ENCODE measurements at places on chromosomes 16 and 17.

GRCh38 chr17:17535957-17536356 is 39.8 kb upstream of the RASD1 start:
- DNase-seq, result no peak

DNA sequence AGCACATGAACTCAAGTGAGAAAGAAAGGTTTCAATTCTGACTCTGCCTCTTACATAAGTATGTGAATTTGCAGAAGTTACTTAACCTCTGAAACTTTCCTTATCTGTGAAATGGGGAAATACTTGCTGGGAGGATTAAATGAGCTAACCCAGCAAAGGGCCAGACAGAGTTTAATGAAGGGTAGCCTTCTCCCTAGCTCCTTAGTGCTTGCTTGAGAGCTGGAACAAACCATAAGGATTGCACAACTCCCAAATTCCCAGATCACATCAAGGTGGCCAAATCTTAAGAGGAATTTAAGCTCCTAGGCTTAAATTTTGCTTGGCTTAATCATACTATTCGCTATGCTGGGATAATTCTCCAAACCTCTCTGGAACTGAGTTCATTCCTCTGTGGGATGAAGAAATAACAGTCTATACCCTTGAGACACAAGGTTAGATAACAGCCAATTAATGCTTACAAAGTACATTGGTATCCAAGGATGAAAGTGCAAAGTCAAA is 11.8 kb upstream of the WSB1 start:
- no peak for DNase-seq

GRCh38 chr17:50484386-50485155 is 5.9 kb downstream of the RSAD1 start:
- no peak for DNase-seq

- DNase-seq, result no peak
Observed at GRCh38 chr16:66127459-66128370, 238.8 kb upstream of the CDH5 start.

DNA sequence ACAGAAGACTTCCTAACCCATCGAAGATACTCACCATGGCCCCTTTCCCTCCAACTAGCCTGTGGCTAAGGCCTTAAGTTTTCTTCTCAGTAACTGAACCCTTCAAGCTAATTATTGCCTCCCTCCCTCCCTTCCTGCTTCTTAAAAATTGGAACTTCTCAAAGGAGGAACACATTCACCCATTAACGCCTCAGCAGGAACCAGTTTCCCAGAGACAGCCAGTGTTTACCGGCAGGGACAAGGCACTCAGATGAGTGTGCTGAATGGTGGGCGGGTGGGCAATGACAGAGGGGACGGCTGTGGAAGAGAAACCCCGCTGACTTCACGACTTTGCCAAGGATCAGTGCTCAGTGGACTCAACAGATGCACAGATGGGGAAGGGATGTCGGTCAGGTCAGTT is 20.3 kb downstream of the PITPNA start:
- no peak for DNase-seq

- peak; percentile 53 for DNase-seq
Observed at GRCh38 chr16:57736419-57737351, 1.1 kb downstream of the KATNB1 start.

GRCh38 chr17:50465635-50466034 is 3.0 kb downstream of the CHAD start:
- no peak for DNase-seq

GRCh38 chr17:27579304-27579703 is 51.7 kb upstream of the LGALS9 start:
- DNase-seq, result no peak

- DNase-seq, result no peak
Observed at GRCh38 chr17:77107506-77108433, 33.0 kb upstream of the SEC14L1 start.

GRCh38 chr16:89074803-89075688 is 18.6 kb upstream of the ACSF3 start:
- DNase-seq, result no peak
